Stimulated activated CD8-positive, alpha-beta memory T cell treated with anti-CD3 and anti-CD28 coated beads, Interleukin-7, amount 100 ng/mL, for 48 hours (primary cell): ENCODE measurements at places on chromosomes 5 and 9.

DNA sequence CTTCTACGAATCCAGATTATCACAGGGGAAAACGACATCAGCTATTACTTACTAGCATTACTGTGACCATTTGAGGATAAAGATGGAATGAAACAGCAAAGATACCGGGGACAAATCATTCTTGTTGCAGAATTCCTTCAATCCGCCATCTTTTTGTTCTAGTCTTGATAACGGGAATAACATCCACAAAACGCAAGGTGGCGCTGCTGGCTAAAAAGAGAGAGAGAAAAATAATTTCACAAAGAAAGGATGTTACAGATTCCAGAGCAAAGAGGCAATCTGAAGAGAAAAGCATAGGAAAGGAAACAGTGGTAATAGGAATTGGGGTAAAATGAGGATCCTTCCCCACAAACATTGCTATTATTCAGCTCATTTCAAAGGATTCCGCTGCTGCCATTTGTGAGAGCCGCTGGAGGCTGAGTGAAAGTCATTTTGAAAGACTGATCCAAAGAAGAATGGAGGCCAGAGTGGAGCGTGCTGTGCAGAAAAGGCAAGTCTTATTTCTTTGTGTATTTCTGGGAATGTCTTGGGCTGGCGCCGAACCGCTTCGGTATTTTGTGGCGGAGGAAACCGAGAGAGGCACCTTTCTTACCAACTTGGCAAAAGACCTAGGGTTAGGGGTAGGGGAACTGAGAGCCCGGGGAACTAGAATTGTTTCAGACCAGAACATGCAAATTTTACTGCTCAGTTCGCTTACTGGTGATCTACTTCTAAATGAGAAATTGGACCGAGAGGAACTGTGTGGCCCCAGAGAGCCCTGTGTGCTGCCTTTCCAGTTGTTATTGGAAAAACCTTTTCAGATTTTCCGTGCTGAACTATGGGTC lies at the start of gene PCDHB7:
TSS of gene PCDHB7 (plus strand) at position 264 of the 824 bp plus-strand sequence. CDS start at position 456, 192 bp downstream.
- no peak for DNase-seq

DNA sequence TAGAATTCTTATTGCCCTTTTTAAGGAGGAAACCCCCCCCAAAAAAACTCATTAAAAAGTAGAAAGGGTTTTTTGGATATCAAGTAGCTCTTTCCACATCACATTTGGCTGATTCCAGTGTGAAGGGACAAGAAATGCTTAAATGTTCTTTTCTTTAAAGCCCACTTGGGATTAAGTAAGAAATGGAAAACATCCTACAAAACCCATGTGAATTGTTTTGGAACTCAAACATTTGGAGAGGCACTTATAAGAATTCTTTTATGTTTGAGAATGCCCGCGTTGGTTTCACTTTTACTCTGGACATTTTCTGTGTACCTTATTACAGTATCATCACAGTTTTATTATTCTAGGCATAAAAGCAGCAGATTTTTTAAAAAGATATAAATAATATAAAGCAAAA lies 301.1 kb upstream of the ACTBL2 start:
- DNase-seq, result no peak

- no peak for DNase-seq
These were observed 106.7 kb downstream of the SMIM15 start for GRCh38 chr5:61055434-61056006.

DNA sequence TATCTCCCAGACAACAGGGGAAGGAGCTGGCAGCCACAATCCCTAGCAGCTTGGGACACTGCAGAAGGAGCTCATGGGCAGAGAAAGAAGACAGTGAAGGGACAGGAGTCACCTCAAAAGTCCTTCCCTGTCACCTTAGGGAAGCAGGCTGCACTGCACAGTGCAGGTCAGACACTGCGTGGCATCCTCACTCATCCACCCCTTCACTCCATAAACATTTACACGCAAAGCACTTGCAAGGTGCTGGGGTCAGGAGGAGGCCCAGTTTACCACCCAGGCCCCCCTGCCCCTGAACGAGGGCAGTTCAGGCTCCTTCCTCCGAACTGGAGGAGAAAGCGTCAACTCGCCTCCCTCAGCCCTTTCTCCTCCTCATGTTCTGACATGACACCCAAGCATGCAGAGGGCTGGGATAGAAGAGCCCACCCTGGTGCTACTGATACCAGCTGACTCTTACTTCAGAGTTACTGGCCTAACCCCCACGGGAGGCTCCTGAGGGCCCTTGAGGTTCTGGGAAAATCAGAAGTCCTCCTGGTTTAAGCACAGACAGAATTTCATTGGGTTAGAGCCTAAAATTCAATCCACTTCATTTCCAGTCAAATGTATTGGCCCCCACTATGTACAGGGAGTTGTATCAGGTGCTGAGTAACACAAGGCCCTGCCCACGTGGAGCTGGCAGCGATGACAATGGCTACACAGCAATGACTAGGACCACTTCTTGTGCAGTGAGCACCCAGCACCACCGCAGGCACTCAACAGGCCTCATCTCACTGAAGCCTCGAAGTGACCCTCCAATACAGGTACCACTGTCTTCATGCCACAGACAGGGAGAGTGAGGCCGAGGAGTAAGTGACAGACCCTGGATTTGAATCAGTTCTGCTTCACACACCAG lies 70.4 kb downstream of the RAPGEF1 start:
- peak; percentile 48 for DNase-seq

- DNase-seq, result no peak
These were observed 25.4 kb downstream of the SOX30 start for GRCh38 chr5:157626831-157627230.

- no peak for DNase-seq
These were observed 35.7 kb downstream of the SECISBP2 start for GRCh38 chr9:89353989-89354388.

DNA sequence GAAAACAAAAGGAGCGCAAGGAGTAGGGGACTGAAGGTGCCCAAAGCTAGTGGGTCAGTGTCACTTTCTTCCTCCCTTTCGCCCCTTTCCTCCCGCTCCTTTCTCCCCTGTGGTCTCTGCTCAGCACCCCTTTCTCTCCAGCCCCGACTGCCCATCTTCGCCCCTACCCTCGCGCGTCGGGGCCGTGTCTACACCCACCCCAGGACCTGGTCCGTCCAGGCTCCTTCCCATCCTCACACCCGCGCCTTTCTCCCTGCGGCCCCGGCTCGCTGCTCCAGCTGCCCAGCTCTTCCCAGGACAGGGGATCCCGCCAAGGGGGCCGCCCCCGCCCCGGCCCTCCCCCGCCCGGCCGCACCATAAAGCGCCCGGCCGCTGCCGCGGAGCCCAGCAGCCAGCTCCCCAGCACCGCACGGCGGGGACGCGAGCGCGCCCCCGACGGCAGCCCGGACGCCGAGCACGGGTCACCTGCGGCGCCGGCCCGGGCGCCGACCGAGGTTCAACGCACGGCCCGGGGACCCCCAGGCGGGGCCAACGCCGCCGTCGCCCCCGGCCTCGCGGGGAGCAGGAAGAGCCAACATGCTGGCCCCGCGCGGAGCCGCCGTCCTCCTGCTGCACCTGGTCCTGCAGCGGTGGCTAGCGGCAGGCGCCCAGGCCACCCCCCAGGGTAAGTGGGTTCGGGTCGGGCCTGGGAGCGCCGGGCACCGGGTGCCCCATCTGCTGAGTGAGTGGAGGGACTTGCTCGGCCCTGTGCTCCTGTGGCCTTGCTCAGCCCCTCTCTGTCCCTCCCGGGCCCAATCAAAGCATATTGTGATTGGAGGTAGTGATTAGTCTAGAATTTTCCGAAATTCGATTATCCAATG lies at the start of gene THBS4:
TSS of gene THBS4 (plus strand) at position 387 of the 860 bp plus-strand sequence. CDS start at position 577, 190 bp downstream.
- DNase-seq, result no peak

- no peak for DNase-seq
These were observed 377.5 kb upstream of the RFX3 start for GRCh38 chr9:3903273-3903672.

- DNase-seq, result no peak
These were observed 82.2 kb upstream of the NFIB start for GRCh38 chr9:14396171-14396570.

DNA sequence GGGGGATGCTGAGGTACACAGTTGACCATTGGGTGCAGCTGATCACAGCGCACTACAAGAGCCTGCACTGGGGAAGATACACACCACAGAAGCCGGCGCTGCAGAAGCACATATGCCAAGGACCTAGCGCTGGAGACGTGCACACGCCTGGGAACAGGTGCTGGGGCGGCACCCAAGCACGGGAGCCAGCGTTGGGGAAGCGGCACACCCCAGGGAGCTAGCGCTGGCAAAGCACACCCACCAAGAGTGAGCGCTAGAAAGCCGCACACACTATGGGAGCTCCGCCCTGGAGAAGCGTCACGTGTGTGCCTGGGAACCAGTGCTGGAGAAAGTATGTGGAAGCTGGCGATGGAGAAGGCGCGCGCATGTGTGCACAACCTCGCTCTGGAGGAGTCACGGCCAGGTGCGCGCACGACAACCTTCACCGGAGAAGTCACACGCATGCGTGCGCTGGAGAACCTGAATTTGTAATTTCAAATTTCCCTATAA lies 4.5 kb downstream of the FANCC start:
- DNase-seq, result no peak

GRCh38 chr5:134003817-134004625 lies 754 bp downstream of the VDAC1 start:
- DNase-seq, result peak; percentile 31

- no peak for DNase-seq
These were observed 28.5 kb upstream of the KIF4B start for GRCh38 chr5:154984946-154985516.

DNA sequence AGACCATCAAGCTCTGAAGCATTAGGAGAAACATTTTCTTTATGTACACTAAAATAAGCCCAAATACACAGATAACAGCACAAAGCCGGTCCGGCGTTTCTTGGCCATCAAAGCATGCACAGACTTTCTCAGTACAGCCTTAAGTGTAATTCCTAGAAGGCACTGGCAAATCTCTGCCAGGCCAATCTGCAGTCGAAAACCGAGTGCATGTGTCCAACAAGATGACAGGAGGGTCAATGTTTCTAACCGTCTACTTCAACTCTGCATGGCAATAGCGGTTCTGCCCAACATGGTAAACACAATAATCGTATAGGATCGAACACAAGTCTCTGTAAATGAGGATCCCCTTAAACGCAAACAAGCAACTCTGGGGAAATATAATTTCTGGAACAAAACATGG lies 1.1 kb downstream of the ARL15 start:
- DNase-seq, result no peak

- no peak for DNase-seq
These were observed 316.3 kb downstream of the MCTP1 start for GRCh38 chr5:94968507-94969095.

- no peak for DNase-seq
These were observed 409.3 kb downstream of the AGTPBP1 start for GRCh38 chr9:85332487-85332886.

- DNase-seq, result no peak
These were observed 174.6 kb downstream of the ADAMTS6 start for GRCh38 chr5:65307088-65307487.

- no peak for DNase-seq
These were observed 760 bp upstream of the MAN1B1 start for GRCh38 chr9:137085920-137086530.

DNA sequence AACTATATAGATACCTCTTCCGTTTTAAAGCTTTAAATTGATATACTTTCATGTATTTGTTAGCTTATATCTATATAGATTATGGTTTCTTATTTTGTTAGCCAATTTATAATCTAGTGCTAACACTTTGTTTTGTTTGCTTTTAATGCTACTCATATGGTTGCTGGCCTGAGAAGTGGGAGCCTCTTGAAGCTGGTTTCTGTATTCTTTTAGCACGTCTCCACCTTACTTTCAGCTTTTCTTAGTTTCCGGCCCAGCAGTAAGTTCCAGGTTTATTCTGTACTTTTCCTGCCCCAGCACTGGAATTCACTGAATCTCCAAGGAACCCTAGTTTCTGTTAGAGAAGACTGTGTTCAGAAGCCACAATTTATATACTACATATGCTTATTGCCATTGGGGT lies 458.9 kb downstream of the PRR16 start:
- no peak for DNase-seq

DNA sequence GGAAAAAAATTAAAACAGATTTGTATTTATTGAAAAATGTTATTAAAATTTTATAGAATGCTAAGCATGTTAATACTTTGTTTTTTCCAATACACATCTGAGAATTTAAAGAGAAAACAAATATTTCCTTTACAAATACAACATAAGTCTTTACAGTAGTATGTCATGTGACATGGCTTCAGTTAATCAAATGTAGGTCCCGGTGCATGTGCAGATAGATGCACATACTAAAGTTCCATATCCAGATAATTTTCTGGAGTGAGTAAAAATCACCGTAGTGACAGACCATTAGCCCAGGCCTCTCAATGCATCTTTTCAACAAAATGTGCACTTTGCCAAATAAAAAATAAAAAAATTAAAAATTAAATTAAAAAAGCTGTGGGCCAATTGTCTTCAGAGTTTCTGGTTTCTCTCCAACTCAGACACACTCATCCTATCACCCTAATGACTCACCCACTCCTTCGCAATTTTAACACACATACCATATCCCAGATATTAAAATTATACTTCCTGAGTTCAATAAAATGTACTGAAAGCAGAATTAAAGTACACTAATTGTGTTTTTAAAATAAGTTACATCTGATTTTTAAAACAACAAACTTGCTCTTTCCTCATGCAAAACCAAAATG lies 508.1 kb downstream of the NR2F1-AS1 start:
- DNase-seq, result no peak

GRCh38 chr5:120454094-120454798 lies 9.9 kb upstream of the PRR16 start:
- DNase-seq, result no peak

DNA sequence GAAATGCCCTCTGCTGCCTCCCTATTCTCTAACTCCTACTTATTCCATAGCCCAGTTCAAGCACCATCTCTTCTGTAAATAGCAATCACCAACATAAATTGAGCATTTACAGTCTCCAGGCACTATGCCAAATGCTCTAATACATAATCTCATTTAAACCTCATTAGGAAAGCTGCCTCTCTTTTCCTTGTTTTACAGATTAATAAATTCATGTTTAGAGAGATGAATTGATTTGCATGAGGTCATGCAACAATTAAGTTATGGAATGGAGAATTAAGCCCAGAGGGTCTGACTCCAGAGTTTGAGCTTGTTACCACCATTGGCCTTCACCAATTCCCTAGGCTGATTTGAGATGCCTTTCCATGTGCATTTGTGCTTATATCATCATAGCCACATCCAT lies 23.4 kb upstream of the RFX3 start:
- no peak for DNase-seq

- DNase-seq, result no peak
These were observed 107.2 kb upstream of the DHFR start for GRCh38 chr5:80761966-80762365.

DNA sequence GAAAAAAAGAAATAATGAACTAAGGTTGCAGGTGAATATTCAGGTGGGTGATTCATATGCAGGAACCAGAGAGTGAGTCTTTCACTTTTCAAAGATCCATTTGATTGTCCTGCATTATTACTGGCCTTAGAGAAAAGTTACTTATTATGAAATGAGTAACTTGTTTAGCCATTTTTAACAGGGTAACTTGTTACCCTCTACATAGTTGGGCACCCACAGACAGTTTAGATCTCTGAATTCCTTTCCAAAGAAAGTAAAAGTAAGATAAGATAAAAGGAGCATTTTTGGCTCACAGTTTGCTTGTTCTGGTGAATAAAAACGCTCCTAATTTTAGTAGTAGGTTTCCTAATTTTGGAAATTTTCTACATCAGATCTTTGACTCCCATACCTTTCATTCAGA lies 54.1 kb upstream of the DAB2 start:
- no peak for DNase-seq
